ENCODE measurements at places on chromosomes 5 and 9.
A peak's percentile ranks its signal among the peaks of the same experiment; 100 is the strongest.

DNA sequence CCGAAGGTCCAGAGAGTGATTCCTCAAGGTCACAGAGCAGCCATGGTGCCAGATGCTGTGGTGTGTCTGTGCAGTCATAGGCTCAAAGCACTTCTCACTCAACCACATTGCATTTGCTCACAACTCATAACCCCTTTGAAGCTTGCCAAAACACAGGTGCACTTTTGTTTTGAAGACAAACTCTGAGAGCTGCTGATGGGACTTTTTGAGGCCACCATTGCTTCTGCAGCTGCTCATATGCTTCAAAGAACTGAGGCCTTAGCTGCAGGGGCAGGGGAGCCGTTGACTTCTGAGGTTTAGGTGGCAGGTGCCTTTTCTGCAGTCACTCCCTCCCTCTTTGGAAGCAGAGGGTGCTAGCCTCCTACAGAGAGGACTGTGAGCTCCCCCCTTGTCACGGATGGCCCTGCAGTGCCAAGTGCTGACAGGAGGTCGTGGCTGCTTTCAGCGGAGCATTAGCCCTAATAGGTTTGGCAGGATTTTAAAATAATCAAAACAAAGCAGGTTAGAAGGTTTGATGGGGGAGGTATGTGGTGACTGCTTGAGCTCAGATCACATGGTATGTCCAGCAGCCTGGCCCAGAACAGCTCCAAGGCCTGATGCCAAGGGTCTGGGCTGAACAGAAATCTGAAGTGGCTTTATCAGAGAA lies 232.1 kb downstream of the MAN2A1 start:
- DNase-seq: no peak

DNA sequence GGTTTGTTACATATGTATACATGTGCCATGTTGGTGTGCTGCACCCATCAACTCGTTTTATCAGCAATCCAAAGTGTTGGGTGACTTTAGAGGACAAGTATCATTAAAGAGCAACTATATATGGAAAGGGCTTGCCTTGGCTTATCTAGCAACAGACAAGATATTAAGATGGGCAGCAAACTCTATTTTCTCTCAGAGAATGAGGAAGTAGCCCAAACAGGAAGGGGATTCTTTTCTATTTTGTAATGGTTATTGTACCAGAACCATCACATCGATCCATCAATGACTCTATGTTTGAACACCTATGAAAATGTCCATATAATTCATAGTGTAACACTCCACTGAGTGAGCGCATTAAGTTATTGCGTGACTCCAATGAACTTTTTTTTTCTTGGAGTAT lies 260.1 kb upstream of the SLC24A2 start:
- no peak for DNase-seq

- DNase-seq: no peak
Measured at GRCh38 chr5:34703767-34704713, 47.9 kb downstream of the RAI14 start.

DNA sequence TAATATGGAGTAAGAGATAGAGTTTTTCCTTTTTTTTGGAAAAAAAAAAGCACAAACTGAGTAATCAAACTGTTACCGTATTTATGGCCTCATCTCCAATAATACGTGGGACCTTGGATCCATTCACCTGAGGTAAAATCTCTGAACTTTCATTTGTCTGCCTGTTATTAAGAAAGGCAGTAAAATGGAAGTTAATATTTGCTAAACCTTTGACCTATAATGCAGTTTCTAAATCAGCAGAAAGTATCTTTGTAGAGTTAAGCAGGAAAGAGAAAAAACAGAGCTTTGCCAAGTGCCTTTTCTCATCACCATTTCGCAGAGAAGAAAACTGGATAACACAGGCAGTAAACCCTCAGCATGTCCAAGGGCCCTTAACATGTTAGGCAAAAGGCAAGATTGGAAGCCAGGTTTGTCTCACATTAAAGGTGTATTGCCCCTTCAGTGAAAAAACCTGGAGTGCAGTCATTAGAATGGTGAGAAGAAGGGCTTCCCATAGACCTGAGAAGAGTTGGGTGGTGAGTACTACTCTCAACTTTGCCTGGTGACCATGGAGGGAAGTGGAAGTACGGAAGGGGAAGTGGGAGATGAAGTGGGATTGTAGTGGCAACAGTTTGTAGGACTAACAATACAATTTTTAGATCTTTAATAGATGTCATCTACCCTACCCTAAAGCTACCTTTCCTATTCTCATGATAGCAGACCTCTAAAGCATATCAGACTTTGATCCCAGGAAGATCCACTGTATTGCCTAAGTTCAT lies 65.4 kb upstream of the GRAMD2B start:
- peak; percentile 61 for DNase-seq

DNA sequence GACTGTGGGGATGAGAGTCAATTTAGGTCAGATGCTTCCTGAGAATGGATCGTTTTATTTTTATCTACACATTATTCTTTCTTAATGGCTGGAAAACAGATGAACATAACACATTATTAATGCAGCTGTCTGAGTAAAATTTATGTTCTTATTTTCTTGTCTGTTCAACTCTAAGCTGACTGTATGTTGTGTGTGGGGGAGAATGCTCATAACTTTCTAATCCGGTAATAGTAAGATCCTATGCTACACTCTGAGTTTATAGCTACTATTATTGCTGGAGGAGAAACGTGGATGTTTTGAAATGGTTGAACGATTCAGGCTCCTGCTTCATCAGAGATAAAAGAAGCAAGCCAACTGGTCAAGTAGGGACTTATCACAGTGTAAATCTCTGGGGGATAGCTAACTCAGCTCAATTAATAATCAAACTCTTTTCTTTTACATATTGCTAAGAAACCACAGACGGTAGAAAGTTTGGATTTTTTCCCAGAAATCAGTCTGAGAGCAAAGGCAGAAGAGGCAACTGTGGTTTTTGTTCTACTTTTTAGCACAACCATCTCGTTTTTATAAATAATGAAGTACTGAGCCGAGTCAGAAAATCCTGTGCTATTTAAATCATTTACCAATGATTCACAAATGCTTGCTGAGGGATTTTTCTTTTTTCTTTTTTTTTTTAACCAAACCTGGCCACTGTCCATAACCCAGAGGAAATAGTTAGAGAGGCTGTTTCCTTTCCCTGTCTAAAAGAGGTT lies 265.0 kb upstream of the FAM174A start:
- DNase-seq: no peak

GRCh38 chr5:180074462-180074861 lies 2.9 kb upstream of the RNF130 start:
- no peak for DNase-seq
